ENCODE measurements at places on chromosomes 7 and 10.

DNA sequence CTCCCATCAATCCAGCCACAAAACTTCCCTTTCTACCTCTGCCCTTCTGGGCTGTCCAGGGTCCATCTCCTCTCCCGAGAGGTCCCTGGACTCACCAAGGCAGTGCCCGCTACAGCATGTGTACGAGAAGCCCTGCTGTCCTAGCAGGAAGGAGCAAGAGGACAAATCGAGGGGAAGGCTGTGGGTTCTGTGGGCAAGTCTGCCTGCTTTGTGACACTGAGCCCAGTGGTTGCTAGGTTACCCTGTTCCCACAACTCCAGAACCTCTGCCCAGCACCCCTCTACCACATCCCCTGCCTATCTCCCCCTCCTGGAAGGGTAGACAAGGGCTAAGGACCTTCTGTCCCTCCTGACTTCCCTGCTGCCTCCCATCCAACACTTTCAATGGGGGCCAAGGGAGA is at the start of gene TBATA:
Gene TBATA (minus strand): TSS at position 188 of the 400 bp plus-strand sequence. CDS start 1,998 bp downstream, outside the sequence.
- no peak for DNase-seq

DNA sequence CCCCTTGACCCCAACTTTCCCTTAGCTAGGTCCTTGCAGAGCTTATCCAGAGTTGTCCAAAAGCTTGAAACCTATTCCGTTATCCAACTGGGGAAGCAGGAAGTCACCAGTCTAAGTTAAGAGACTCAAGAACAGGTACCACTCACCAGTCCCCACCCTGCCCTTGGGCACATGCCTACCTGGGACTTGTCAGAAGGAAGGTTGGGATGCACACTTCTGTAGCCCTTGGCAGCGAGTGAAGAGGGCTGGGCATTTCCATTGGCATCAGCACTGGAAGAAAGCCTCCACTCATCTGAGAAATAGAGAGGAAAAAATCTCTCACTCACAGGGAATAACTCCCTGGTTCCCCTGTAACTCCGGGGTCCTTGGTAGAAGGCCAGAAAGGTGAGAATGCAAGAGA is 131.0 kb upstream of the PDLIM1 start:
- DNase-seq = no peak

- no peak for DNase-seq
These were observed 105.7 kb downstream of the ATE1 start for GRCh38 chr10:121822180-121822579.

DNA sequence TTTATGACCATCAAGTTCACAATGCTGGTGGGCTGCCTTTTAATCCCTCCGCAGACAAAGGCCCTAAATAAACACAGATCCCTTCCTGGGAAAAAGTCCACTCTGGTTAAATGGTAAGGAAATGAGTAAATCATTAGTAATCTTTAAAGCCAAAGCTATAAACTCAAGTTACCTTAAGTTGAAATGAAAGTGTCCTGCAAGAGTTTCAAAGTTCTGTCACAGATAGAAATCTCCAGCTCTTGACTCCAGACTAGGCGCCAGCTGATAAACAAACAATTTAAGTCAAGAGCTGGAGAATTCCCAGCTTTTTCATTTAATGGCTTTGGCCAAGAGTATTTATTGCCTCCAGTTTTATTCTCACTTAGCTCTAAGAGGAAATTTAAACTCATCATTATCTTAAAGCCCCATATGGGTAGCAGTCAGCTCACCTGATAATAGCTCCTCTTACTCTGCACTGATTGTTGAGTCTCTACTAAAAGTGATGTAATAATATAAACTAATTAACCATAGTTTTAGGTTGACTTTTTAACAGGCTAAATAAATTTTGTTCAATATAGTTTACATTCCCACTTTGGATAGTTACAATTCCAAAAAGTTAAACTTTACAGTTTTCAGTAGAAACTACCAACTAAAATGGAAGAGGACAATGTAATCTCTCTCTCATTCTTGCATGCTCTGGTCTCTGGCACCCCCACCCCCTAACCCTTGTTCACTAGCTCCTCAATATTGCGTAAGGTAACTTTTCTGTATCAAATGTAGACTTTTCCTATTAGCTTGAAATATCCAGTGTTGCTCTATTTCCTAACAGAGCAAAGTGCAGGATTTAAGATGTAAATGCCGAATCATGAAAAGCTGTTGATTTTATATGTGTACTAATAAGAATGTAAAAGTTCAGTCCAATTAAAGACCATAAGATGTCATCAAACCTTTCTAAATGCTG is 56.1 kb downstream of the HIBADH start:
- peak; percentile 56 for DNase-seq

DNA sequence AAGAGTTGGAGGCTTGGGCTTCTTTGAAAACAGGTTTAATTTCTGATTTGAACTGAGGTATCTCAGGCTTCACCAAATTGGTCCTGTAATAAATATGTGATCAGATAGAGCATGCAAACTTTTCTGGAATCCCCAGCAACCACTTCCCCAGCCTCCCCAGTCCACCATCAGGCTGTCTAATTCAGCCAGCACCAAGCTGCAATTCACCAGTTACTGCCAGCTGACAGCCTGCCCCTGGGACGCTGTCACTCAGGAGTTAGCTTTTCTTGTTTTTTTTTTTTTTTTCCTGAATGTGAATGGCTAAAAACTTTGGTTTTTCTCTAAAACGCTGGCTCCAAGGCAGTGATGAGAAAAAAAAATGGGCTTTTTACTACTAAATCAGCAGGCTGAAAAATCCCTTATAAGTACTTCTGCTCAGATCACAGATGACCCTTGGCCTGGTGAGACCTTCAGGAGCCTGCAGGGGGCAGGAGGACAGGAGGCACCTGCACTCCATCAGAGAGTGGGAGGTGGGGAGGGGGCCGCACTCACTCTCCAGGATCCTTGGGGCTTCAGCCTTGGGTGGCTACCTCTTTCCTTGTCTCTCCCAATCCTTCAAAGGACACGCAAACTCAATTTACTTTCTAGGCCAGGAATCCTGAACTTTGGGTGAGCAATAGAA is 349.4 kb downstream of the GATA3 start:
- no peak for DNase-seq

DNA sequence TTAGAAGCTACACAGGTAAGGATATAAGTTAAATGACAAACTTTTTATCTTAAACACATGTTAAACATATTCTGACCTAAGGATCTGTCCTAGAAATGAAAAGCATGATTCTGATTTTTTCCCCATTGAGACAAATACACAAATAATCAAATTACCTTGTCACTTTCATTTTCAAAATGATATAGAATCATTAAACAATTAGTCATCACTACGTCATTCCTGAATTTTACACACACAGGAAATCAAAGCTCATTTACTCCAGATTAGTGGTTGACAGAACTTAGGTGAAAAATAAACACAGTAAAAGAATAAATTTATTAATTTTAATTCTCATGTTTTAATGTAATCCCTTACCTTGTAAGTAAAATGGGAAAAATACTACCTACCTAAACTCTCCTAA is 89.0 kb downstream of the AASS start:
- DNase-seq = peak; percentile 15

- no peak for DNase-seq
These were observed 44.1 kb downstream of the IKZF1 start for GRCh38 chr7:50348469-50349162.

GRCh38 chr10:111835574-111835973 is 348.0 kb downstream of the GPAM start:
- peak; percentile 68 for DNase-seq

DNA sequence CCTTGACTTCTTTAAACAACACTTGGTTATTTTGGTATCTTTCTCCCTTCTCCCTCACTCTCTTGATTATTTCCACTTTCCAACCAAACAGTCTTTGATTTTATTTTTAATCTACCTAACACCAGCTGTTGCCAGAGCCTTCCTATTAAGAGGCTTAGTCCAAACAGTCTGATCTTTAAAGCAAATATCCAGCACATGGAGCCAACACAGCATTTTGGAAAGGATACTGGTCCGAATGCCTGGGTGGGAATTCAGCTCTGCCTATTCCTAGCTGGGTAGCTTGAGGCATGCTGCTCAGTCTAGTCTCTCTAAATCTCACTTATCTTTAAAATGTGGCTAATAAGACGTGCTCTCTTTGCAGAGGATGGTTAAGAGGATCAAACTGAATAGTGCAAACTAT is 129.3 kb downstream of the NRCAM start:
- no peak for DNase-seq

DNA sequence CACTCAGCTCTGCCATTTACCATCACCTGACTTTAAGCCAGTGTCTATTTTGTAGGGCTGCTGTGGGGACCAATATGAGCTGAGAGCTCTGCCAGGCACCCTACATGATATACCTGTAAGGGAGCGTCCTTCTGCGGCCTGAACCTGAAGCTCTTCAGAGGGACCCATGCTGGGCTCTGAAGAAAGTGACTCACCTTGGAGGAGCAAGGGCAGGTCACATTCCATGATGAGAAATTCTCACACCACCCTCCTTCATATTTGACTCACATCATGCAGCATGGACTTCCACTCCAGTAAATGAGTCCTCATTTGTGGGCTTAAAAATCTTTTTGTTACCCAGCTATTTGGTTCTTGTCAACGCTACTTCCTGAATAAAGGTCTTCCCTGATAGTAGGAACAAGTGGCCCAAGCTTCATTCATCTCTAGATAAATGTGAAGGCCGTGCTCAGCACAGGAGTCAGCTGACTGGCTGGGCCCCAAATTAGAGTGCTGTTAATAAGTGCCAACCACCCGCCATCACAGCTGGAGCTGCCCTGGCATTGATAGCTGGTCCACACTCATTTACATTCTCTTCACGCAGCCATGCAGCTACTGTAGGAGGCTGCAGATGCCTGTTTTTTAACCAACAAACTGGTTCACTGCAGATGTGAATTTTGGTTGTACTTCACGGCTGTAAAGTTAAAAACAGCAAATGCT is 78.4 kb downstream of the RNF216 start:
- DNase-seq = peak; percentile 94

DNA sequence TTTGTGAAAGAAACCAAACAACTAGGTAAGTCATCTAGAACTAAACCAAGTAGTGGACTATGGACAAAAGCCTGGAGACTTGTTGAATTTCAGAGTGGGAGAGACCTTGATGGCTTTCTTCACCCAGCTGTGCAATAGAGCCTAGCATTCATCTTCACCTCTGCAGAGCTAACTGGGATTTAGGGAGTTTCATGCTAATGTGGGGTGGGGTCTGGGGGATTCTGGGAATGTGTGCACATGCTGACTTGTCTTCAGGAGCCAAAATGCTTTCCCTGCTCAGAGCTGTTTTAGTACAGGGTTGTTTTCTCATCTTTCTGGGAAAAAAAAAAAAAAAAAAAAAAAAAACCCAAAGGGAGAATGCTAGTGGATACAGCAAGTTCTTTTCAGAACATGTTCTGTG is 81.3 kb upstream of the ARHGAP21 start:
- DNase-seq = no peak

DNA sequence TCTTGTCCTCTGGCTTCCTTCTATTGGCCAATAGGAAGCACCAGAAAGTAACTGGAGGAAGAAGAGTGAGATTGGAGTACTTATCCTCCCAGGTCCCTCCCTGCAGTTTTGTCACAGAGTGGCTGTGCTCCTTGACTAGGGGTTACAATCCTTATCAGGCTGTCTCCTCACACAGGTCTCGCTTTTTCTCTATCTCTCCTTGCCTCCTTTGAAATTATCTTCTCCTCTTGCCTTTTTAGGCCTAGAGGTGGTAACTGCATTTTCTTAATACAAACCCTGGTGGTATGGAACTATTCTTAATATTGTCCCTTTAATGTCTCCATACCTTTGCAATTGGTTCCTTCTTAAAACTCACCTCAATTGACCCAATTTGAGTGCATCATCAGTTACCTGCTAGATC is 2.7 kb downstream of the PRSS37 start:
- no peak for DNase-seq

All from kidney tubule cell (primary cell).